ENCODE measurements at places on chromosomes 1 and 21.

GRCh38 chr1:183783342-183783741, 21.6 kb upstream of the RGL1 start:
- no peak for DNase-seq

DNA sequence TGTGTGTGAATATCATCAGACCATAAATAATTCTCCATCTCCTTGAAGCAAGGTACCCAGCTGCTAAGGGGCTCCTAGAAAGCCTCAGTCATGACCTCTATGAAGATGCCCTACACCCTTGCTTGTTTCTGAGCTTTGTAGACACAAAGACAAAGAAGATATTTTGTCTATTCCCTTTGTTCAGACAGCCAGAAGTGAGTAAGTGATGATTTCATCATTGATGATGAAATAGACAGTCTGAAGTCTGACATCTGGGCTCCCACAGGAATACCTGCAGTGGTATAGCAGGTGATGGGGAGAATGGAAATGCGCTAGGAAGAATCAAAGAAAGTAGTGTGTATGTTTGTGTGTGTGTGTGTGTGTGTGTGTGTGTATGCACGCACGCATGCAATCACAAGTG, 82.2 kb upstream of the DPT start:
- no peak for DNase-seq

DNA sequence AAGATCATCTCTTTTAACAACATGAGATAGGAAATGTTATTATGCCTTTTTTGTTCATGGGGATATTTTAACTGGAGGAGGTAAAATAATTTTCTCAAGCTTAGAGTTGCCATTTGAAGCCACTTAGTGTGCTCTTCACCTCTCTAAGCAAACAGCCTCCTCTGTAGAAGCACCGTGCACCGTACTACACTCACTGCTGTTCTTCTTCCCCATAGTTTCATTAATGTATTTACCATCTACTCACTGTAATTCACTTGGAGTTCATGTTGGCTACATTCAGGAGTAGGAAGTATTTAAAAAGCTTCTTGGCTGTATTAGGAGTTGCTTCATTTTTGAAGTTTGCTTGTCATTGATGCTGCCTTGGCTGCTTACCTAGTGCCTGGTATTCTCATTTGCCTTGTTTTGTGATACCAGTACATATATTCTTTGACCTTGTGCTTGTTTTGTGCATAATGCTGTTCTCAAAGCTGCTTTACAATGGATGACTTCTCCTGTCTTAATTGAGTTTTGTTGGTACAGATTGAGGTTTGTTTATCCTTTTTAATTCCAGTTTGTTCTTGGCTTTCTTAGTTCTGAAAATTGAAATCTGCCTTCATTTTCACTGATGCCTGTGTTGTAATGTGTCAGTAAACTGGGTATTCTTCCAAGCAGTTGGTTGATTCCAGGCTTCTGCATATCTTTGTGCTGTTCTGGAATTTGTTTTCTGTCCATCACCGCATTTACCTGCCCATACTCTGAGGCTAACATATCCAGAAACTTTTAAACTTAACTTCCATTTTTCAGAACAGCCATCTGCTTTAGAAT, 240.4 kb downstream of the HMCN1 start:
- DNase-seq = no peak

- peak; percentile 83 for DNase-seq
Observed at GRCh38 chr1:232704694-232705680, 75.1 kb upstream of the SIPA1L2 start.

DNA sequence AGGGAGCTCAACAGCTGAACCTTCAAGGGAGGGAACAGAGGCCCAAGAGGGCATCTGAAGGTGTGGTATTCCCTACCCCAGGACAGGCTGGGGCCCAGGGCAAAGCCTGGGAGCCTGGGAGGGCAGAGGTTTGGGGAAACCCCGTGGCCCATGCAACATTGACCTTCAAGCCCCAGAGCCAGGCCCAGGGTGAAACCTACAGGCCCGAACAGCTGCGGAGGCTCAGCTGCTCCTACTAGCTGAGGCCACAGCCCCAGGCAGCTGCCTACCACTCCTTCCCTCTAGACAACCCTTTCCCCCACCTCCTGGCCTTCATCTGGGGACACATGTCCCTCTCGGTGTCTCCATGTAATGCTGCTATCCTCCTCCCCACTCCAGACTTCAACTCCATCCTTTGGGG, 3.2 kb downstream of the LAD1 start:
- DNase-seq = no peak

DNA sequence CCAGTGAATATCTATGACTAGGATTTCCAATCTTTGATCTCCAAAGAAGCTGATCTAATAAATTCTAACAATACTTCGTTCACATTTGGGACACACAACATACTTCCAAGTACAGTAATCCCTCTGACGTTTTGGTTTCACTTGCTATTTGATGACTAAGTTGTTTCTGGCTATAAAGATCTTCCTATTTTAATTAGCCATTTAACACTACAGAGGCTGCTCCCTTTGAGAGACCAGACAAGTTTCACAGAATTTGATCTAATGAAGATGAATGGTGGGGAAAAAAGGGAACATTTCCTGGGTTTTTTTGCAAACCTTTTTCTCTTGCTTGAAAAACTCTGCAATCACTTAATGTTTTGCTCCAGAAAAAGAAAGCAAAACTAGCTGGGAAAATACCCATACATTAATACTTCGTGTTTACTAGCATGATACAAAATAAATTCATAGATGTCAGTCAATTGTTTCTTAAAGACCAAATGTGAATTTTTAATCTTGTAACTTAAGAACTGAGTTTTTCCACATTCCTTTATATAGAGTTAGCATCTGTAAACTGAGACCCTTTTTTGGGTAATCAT, 28.0 kb upstream of the GLIS1 start:
- no peak for DNase-seq

- no peak for DNase-seq
Observed at GRCh38 chr1:35431173-35431599, 126.0 kb downstream of the KIAA0319L start.

GRCh38 chr1:181816608-181817007, 244.9 kb downstream of the ZNF648 start:
- no peak for DNase-seq

DNA sequence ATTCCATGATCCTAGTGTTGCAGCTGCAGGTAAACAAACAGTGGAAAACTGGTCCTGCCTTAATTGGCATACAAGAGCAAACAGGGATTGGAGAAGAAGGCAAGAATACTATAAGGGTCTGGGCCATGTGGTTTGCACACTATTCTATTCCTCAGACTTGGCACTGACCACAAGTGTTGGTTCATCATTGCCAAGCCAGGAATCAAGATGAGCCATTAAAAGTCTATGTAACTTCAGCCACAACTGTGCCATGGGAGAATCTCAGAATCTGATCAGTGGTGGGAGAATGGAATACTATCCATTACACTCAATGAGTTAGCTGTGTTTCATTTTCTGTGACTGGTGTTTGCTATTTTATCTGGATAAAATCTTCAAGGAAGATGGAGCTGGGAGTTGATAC, 26.2 kb upstream of the FCER1A start:
- no peak for DNase-seq

- peak; percentile 80 for DNase-seq
Observed at GRCh38 chr1:58874757-58875755, 91.2 kb upstream of the JUN start.

DNA sequence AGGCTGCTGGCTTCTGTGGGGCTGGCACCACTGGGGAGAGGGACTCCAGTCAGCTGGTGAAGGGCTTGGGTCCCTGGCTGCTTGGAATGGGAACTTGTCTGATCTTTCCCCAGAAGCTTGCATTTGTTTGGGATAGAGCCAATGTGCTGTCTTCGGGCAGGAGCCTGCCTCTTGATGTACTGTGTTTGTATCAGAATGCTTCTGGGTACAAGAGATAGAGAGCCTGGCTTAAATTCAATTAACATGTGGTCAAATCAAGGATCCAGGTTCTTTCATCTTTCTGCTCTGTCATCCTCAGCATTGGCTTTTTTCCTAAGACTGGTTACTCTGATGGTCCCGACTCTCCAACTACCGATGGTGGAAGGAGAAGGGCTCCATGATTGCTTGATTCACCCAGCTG, 16.0 kb upstream of the PROK1 start:
- DNase-seq = no peak

DNA sequence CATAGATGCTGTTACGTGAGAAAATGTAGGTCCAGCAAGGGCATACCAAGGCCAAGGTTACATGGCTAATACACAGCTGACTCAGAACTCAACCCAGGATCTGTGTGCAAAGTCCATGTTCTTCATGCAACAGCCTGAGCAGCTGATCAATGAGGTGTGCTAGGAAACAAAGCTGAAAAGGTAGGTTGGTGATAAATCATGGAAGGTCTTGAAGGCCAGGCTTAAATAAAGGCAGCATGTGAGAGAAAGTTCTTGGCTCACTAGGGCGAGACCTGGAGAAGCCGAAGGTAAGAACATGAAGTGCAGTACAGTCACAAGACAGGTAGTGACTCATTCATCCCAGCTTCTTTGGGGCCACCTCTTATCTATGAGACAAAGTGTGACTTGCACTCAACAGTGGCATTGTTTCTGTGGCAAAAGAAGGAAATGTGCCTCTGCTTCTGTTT, 33.4 kb downstream of the TLR5 start:
- DNase-seq = no peak

DNA sequence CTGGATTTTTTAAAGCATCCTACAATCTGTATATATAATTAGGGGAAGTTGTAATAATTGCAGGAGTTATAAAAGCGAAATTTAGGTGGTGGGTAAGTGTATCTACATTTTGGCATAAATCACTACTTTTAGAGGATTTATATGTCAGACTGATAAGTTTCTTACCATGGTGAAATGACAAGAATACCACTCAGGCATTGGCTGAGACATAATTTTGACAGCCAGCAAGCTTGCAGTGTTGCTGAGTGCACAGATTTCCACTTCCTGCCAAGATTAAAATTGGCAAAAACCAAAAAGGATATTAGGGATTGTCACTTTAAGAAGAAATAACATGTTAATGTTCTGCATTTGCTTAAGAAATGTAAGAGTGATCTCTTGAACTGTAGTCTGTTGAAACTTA, 28.2 kb downstream of the NFIA start:
- DNase-seq = no peak

- DNase-seq = no peak
Observed at GRCh38 chr1:183363972-183364371, 54.2 kb downstream of the NMNAT2 start.

All from putamen (tissue), 1 donor.